ENCODE measurements at places on chromosomes 2 and 18. TPM values are rescaled to one million over a fixed set of nuclear protein-coding genes. Genes with fewer than 3 reads are reported as not detected.

The ALK gene
- total RNA-seq, result not detected

The CTAGE1 gene
- total RNA-seq, result not detected

The IL36G gene
- total RNA-seq, result not detected

The CD302 gene
- total RNA-seq, result 1.5 TPM

The LINC00305 gene
- total RNA-seq, result not detected

The TUBB8B gene
- total RNA-seq, result not detected

GRCh38 chr2:38076152-38076709 lies 280 bp upstream of the CYP1B1 start:
- DNase-seq, result no peak
- H3K27me3 ChIP-seq, result peaks cover 61% of the 10 kb centered on the region
- peak overlapping the region; percentile 59 for H3K4me3 ChIP-seq
- no peak overlapping the region for H3K27ac ChIP-seq
- H3K4me1 ChIP-seq, result peaks cover 8% of the 10 kb centered on the region

DNA sequence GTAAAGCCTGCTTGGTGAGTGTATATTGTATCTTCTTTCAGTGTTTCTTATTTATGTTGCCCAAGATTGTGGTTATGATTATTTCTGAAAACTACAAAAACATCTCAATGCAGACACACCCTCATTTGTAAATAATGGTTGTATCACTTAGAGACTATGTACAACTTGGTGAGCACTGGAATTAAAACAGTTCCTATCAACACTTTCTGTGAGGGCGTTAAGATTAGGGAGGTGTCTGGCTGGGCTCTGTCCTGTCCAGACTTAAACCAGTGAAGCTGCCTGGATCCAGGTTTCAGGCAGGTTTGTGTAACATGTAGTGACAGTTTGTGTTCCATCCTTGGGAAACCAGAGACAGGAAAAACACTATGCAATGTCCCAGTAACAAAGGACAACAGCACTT lies 49.7 kb downstream of the CTAGE1 start:
- H3K27ac ChIP-seq, result no peak overlapping the region
- no peaks in the 10 kb centered on the region for H3K27me3 ChIP-seq
- H3K4me3 ChIP-seq, result no peak overlapping the region
- DNase-seq, result no peak
- no peaks in the 10 kb centered on the region for H3K36me3 ChIP-seq

DNA sequence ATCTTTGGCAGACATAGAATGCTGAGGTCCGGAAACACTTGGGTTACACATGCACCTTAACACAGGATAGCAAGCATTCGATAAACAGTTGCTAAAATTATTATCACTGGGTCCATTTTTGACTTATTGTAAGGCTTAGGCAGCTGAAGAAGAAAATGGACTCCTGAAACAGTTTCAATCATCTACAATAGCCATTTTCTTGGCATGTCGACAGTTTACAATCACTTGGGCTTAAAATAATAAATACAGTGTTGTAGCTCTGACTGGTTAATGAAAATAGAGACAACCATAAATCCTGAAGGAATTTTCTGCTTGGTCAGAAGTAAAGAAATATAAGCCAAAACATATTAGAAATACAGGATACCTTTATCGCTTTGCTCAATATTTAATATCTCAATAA lies 169.2 kb downstream of the XIRP2 start:
- no peaks in the 10 kb centered on the region for H3K27me3 ChIP-seq
- no peaks in the 10 kb centered on the region for H3K4me1 ChIP-seq
- H3K36me3 ChIP-seq, result no peaks in the 10 kb centered on the region
- H3K27ac ChIP-seq, result no peak overlapping the region
- H3K4me3 ChIP-seq, result no peak overlapping the region
- no peak for DNase-seq

DNA sequence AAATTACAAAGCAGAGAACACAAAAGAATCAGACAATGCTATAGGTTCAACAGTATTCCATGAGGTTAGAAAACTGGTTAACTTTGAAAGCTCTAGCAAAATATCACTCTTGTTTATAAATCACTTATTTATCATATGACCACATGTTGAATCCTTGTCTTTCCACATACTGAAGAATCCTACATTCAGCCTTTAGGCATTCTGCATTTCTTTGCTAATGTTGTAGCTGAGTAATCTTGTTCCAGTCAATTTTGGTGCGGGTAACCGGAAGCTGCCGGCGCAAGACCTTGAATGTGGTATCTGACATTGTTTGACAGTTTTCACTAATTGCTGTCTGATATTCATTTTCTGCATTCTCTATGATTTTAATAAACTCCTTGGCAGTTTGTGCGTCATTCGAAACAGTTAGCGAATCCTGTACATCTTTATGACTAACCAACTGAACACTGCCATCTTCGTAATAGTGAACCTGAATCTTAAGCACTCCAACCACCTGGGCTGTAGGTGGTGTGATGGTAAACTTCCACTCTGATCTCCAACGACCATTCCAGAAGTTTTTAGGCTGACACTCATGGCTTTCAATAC lies 154.1 kb downstream of the BAZ2B start:
- H3K27ac ChIP-seq, result no peak overlapping the region
- no peak overlapping the region for H3K4me3 ChIP-seq
- no peaks in the 10 kb centered on the region for H3K27me3 ChIP-seq
- DNase-seq, result no peak

DNA sequence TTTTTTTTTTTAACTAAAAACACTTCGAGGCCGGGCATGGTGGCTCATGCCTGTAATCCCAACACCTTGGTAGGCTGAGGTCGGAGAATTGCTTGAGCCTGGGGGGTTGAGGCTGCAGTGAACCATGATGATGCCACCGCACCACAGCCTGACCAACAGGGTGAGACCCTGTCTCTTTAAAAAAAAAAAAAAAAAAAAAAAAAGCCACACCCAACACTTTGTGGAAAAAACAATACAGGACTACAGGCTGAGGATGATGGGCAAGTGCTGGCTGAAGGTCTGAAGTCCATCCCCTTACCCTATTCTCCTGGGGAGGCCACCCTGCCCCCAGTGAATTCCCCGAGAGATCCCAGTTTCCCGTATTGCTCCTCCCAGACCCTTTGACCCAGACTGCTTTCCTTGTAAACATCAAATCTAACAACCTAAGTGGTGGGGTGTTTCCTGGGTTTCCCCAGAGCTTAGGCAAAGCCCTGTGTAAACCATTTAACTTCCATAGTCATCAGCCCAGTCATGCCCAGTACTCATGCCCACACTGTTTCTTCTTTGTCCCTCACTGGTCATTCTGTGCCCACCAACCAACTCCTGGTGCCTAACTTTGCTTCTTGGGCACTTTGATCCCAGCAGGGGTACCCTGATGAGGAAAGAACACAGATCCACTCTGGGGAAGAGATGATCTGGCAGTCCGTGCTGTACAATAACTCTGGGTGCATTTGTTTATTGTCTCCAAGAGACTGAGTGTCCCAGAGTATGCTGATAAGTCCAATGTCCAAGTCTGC lies 5.8 kb upstream of the TMEM37 start:
- no peak overlapping the region for H3K4me3 ChIP-seq
- H3K4me1 ChIP-seq, result peaks cover 8% of the 10 kb centered on the region
- H3K36me3 ChIP-seq, result peaks cover 2% of the 10 kb centered on the region
- DNase-seq, result no peak
- H3K27me3 ChIP-seq, result peaks cover 79% of the 10 kb centered on the region

DNA sequence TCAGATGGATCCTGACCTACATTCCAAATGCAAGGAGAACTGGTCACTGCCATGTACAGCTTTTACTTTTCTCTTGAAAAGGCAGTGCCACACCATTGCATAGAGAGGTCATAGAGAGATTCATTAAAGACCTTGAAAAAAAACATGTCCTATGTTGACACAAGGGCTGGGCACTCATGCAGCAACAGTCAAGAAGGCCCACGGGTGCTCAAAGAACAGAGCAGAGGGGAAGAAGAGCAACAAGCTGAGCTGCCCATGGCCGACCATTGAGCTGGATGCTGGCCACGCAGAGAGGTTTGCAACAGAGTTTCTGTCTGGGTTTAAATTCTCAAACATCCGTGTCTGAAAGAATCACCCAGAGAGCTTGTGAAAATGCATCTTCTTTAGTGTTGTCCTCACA lies 99.1 kb downstream of the ADD2 start:
- no peak overlapping the region for H3K4me3 ChIP-seq
- no peaks in the 10 kb centered on the region for H3K27me3 ChIP-seq
- peaks cover 6% of the 10 kb centered on the region for H3K4me1 ChIP-seq

- H3K36me3 ChIP-seq, result no peaks in the 10 kb centered on the region
- H3K4me3 ChIP-seq, result no peak overlapping the region
- no peak overlapping the region for H3K27ac ChIP-seq
- H3K27me3 ChIP-seq, result no peaks in the 10 kb centered on the region
- peaks cover 16% of the 10 kb centered on the region for H3K4me1 ChIP-seq
Observed at GRCh38 chr2:27320958-27321543, 1.8 kb downstream of the MPV17 start.

DNA sequence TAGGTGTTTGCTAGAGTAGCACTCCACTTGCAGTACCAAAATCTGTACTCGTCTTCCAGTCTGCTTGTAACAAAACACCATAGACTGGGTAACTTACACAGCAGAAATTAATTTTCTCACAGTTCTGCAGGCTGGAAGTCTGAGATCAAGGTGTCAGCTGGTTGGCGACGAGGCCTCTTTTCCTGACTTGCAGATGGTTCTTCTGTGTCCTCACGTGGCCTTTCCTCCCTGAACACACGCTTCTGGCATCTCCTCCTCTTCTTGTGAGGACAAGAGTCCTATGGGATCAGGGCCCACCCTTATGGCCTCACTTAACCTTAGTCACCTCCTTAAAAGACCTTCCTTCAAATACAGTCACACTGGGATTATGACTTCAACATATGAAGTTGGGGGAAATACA lies 493.5 kb upstream of the MYT1L start:
- DNase-seq, result no peak
- no peak overlapping the region for H3K4me3 ChIP-seq
- H3K27ac ChIP-seq, result no peak overlapping the region
- no peaks in the 10 kb centered on the region for H3K27me3 ChIP-seq
- H3K4me1 ChIP-seq, result no peaks in the 10 kb centered on the region
- H3K36me3 ChIP-seq, result no peaks in the 10 kb centered on the region

DNA sequence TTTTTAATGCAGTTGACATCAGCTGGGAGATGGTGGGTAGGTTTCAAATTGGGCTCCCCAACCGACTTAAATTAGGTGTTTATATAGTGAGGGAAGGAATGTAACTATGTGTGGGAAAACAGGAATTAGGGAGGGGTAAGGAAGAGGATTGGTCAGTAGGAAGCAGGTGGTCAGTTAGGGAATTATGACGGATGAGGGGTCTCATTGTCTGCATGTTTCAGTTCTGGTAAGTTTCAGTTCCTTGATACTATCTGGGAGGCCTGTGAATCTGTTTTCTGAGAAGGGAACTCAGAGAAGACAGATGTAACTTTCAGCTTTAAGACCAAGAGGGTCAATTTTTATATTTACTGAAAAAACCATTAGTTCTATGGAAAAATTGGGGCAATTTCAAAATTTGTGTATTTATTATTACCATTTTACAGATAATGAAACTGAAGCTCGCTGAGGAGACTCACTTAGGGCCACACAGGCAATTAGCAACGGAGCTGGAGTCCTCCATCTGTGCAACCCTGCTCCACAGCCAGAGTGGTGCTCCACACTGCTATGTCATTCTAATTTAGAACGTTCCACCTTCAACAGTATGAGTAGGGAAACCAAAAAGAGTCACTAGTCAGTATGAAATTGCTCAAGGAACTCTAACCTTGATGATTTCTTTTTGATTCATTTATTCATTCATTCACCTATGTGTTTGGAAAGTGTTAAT lies 36.0 kb upstream of the CCDC195 start:
- no peak overlapping the region for H3K4me3 ChIP-seq
- no peaks in the 10 kb centered on the region for H3K36me3 ChIP-seq
- no peak overlapping the region for H3K27ac ChIP-seq
- no peak for DNase-seq

- H3K27me3 ChIP-seq, result no peaks in the 10 kb centered on the region
- DNase-seq, result no peak
- peaks cover 54% of the 10 kb centered on the region for H3K4me1 ChIP-seq
- H3K27ac ChIP-seq, result peak overlapping the region; percentile 98
- H3K36me3 ChIP-seq, result peaks cover 5% of the 10 kb centered on the region
- H3K4me3 ChIP-seq, result peak overlapping the region; percentile 96
Observed at GRCh38 chr18:69898241-69898861, 49.3 kb downstream of the CD226 start.

DNA sequence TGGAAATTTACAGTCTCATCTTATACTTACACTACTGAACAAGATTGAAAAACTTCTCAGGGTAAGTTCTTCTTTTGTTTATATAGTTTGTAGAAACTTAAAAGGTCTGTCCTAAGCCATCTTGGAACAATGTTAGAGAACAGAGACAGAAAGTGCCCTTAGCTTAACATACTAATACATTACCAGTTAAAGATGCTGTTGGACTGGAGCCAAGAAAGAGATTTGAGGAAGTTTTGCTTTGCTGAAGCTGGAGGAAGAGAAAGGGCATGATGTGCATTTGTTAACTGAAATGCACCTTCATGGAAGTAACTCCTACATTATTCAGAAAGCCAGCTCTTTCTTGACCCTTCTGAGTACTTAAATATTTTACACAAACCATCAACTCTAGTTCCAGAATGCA lies 66.5 kb upstream of the TNFRSF11A start:
- DNase-seq, result no peak
- no peaks in the 10 kb centered on the region for H3K27me3 ChIP-seq
- H3K27ac ChIP-seq, result no peak overlapping the region
- no peaks in the 10 kb centered on the region for H3K4me1 ChIP-seq
- H3K36me3 ChIP-seq, result peaks cover 12% of the 10 kb centered on the region
- no peak overlapping the region for H3K4me3 ChIP-seq

- H3K4me3 ChIP-seq, result no peak overlapping the region
- no peaks in the 10 kb centered on the region for H3K36me3 ChIP-seq
- H3K27ac ChIP-seq, result no peak overlapping the region
- H3K27me3 ChIP-seq, result peaks cover 12% of the 10 kb centered on the region
- DNase-seq, result no peak
Observed at GRCh38 chr2:26738481-26738880, 25.6 kb upstream of the SLC35F6 start.

GRCh38 chr2:206085742-206086445 lies at the start of gene INO80D:
TSS of gene INO80D (minus strand) at chr2:206086174. CDS start at chr2:206063016, 23,158 bp downstream.
- peak; percentile 62 for DNase-seq
- H3K27me3 ChIP-seq, result no peaks in the 10 kb centered on the region
- H3K36me3 ChIP-seq, result peaks cover 2% of the 10 kb centered on the region
- H3K27ac ChIP-seq, result peak within 1 kb of the TSS; percentile 99
- H3K4me3 ChIP-seq, result peak within 1 kb of the TSS; percentile 98

DNA sequence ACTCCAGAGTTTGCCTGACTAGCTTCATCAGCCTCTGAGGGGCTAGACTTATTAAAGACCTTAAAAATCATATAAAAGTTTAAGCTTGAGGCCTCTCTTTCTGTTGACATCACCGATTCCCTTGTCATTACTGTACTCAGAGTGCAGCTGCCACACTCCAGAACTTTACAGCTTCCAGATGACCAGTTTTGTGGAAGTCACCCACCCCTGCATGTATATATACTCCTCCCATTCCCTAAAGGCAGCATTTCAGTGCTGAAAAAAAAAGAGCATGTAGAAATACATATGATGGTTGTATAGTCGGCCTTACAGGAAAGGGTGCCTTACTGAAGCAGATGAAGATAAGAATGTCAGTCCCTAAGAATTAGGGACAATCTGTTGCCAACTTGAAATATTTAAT lies 117.3 kb downstream of the FEZ2 start:
- H3K27me3 ChIP-seq, result no peaks in the 10 kb centered on the region
- H3K4me3 ChIP-seq, result no peak overlapping the region
- H3K36me3 ChIP-seq, result peaks cover 3% of the 10 kb centered on the region
- no peaks in the 10 kb centered on the region for H3K4me1 ChIP-seq
- H3K27ac ChIP-seq, result no peak overlapping the region

GRCh38 chr2:30862054-30862651 lies 54.9 kb upstream of the CAPN13 start:
- H3K27me3 ChIP-seq, result peaks cover 31% of the 10 kb centered on the region
- no peak for DNase-seq
- no peak overlapping the region for H3K27ac ChIP-seq
- no peaks in the 10 kb centered on the region for H3K36me3 ChIP-seq

GRCh38 chr2:126860385-126860784 lies 38.3 kb upstream of the TEX51 start:
- H3K4me3 ChIP-seq, result no peak overlapping the region
- no peaks in the 10 kb centered on the region for H3K4me1 ChIP-seq
- no peaks in the 10 kb centered on the region for H3K36me3 ChIP-seq
- DNase-seq, result no peak
